ENCODE measurements at places on chromosomes 11 and 22. TPM values are rescaled to one million over a fixed set of nuclear protein-coding genes. Genes with fewer than 3 reads are reported as not detected.

Gene UPK3A
- total RNA-seq = not detected

DNA sequence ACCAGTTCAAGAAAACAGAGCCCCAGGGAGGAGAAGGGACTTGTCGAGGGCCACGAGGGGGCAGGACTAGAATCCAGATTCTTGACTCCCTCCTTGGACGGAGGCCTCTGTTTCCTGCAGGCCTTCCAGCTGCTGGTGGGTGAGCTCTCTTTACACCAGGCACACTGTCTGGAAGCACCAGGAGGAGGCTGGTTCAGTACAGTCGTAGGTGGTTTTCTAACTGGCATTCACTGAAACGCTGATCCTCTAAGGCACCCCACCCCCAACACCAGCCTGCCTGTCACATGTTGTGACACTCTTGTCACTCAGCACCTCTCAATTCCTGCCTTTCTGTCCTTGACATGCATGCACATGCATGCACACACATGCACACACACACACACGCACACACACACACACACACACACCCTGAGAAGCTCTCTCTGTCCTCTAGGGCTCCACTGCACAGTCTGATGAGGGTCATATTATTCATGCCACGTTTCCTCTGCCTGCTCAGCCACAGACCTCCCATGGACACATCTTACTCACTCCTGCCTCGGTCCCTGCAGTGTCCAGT, 751 bp downstream of the MS4A10 start:
- DNase-seq = peak; percentile 50

DNA sequence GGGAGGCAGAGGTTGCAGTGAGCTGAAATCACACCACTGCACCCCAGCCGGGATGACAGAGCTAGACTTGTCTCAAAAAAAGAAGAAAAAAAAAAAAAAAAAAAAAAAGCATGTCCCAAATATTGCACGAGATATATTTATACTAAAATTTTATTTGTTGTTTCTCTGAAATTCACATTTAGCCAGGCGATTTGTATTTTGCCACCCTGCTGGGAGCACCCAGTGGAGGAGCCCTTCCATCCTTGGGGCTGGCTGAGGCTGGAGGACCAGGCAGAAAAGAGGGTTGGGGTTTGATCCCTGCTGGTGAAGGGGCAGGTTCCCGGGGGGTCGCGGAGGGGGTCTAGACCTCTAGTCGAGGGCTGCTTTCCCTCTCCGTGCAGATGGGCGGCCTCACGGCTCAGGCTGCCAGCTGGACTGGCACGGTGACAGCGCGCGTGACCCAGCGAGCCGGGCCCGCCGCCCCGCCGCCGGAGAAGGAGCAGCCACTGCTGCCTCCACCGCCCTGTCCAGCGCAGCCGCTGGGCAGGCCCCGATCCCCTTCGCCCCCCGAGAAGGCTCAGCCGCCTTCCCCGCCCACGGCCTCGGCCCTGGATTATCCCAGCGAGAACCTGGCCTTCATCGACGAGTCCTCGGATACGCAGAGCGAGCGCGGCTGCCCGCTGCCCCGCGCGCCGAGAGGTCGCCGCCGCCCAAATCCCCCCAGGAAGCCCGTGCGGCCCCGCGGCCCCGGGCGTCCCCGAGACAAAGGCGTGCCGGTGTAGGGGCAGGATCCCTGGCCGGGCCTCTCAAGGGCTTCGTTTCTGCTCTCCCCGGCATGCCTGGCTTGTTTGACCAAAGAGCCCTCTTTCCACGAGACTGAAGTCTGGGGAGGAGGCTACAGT, 952 bp upstream of the CATSPERZ start:
- DNase-seq = peak; percentile 92

GRCh38 chr11:119512369-119512768, 89.4 kb upstream of the THY1 start:
- DNase-seq = no peak

DNA sequence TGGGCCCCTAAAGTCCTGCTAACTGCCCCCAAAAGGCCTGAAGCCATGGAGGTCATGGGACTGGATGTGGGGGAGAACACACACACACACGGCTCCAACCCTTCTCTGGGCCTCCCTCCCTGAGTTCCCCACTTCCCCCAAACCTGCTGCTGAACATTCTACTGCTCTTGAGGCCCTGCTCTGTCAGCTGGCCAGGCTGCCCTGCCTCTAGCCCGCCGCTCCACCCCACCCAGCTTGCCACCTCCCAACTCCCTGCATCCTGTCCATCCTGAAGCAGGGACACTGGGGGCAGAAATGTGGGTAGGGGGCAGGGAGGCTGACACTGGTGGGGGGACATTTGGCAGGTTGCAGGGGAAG, 1.0 kb downstream of the KCNJ4 start:
- no peak for DNase-seq

GRCh38 chr11:70191495-70192140, 11.5 kb upstream of the FADD start:
- DNase-seq = peak; percentile 94

GRCh38 chr11:64537876-64538275, 53.1 kb upstream of the SLC22A12 start:
- peak; percentile 67 for DNase-seq

DNA sequence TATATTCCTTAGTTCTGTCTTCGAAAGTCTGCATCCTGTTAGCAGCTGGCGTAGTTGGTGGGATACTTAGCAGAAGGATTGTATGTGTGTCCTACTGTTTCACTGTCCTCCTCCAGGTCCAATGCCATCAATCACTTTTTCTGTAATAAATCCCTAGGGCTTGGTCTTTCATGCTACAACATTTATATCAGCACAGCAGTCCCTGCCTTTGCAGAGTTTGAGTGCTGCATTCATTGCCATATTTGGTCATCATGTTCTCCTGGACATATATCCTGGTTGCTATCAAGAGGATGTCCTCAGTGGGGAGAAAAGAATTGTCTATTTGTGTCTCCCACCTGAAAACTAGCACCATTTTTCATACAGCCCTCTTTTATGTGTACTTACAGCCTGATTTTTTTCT, 67.0 kb downstream of the OR5AK2 start:
- DNase-seq = no peak

GRCh38 chr11:72577271-72577721, 96.9 kb downstream of the PDE2A start:
- peak; percentile 69 for DNase-seq

DNA sequence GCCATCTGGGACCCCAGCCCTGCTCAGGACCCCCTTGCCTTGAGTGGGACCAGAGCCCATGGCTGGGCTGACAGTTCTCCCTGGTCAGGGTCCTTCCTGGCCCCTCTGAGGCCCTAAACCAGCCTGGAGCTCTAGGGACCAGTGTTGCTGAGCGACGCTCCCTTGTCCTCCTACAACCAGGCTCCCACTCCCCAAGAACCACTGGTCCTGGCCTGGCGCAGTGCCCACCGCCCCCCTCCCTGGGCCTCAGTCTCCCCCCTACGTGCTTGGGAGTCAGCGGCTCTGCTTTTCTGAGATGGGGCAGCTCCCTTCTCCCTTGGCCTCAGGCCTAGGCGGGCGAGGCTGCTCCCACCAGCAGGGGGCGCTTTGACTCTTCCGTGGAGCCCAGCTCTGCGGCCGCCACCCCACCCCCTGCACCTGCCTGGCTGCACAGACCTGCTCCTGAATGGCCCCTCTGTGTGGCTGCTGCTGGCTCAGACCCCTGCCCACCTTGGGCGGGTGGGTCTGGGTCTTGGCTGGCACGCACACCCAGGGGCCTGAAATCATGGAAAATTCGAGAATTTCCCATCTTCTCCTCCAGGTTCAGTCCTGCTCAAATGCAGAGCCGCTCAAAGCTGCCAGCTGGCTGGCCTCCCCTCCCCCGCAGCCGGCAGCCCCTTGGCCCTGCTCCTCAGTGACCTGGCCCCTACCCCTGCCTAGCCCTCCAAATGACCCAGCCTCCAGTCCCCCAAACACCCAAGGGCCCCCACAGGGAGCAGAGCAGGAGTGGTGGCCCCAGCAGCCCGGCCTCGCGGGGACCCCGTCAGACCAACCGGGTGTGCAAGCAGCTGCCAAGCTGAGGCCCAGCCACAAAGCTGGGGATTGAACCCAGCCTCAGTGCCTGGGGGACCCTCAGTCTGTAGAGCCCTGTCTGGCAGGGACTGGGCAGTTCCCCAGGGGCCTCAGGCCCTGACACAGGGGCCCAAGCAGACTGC, 9.1 kb downstream of the PRR33 start:
- peak; percentile 94 for DNase-seq

All from aorta (tissue), 5 donors.